ENCODE measurements at places on chromosomes 4 and X. TPM values are rescaled to one million over a fixed set of nuclear protein-coding genes. Genes with fewer than 3 reads are reported as not detected.

The DAPP1 gene
- 8.9 TPM for total RNA-seq

The SYTL4 gene
- 16.4 TPM for total RNA-seq

The MAGEB17 gene
- total RNA-seq, result not detected

The AFF1 gene
- total RNA-seq, result 103 TPM

The NKX3-2 gene
- not detected for total RNA-seq

The F9 gene
- not detected for total RNA-seq

The APELA gene
- not detected for total RNA-seq

The ZNF157 gene
- total RNA-seq, result 0.23 TPM

The VCX2 gene
- total RNA-seq, result not detected

The NLGN3 gene
- total RNA-seq, result 0.69 TPM

GRCh38 chr4:182449186-182449929 lies 206.2 kb downstream of the TENM3 start:
- H3K4me3 ChIP-seq, result peak overlapping the region; percentile 47
- H3K27me3 ChIP-seq, result peaks cover 74% of the 10 kb centered on the region
- no peaks in the 10 kb centered on the region for H3K36me3 ChIP-seq

- H3K27ac ChIP-seq, result no peak overlapping the region
- no peaks in the 10 kb centered on the region for H3K36me3 ChIP-seq
- no peak for DNase-seq
- H3K4me3 ChIP-seq, result no peak overlapping the region
- no peaks in the 10 kb centered on the region for H3K27me3 ChIP-seq
These were observed 105.6 kb upstream of the PGRMC2 start for GRCh38 chr4:128393101-128393704.

GRCh38 chr4:147865926-147866325 lies 134.0 kb downstream of the ARHGAP10 start:
- H3K4me1 ChIP-seq, result no peaks in the 10 kb centered on the region
- no peak for DNase-seq
- H3K4me3 ChIP-seq, result no peak overlapping the region
- no peak overlapping the region for H3K27ac ChIP-seq
- H3K27me3 ChIP-seq, result no peaks in the 10 kb centered on the region

DNA sequence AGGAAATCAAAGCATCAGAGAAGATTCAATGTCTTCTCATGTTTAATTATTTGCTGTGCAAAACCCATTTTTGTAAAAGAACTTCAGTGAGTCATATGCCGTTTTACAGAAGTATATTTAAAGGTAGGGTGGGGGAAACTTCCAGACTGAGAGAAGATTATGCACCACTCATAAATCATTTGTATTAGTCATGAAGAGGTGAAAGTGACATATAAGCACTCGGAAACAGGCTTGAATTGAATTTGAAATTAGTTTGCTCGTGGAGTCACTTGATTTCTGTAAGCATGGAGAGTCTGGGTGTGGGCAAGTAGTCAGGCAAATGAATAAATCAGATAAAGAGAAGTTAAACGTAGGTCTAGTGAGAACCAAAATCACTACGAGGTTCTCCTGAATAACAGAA lies 335.1 kb downstream of the ANK2 start:
- no peak overlapping the region for H3K27ac ChIP-seq
- no peak for DNase-seq
- H3K4me3 ChIP-seq, result no peak overlapping the region
- no peaks in the 10 kb centered on the region for H3K36me3 ChIP-seq
- H3K4me1 ChIP-seq, result peaks cover 18% of the 10 kb centered on the region
- H3K27me3 ChIP-seq, result no peaks in the 10 kb centered on the region

GRCh38 chr4:1082215-1083182 lies 30.9 kb downstream of the RNF212 start:
- no peak overlapping the region for H3K4me3 ChIP-seq
- peak; percentile 88 for DNase-seq
- H3K27ac ChIP-seq, result peak overlapping the region; percentile 14
- peaks cover 9% of the 10 kb centered on the region for H3K4me1 ChIP-seq
- no peaks in the 10 kb centered on the region for H3K36me3 ChIP-seq

DNA sequence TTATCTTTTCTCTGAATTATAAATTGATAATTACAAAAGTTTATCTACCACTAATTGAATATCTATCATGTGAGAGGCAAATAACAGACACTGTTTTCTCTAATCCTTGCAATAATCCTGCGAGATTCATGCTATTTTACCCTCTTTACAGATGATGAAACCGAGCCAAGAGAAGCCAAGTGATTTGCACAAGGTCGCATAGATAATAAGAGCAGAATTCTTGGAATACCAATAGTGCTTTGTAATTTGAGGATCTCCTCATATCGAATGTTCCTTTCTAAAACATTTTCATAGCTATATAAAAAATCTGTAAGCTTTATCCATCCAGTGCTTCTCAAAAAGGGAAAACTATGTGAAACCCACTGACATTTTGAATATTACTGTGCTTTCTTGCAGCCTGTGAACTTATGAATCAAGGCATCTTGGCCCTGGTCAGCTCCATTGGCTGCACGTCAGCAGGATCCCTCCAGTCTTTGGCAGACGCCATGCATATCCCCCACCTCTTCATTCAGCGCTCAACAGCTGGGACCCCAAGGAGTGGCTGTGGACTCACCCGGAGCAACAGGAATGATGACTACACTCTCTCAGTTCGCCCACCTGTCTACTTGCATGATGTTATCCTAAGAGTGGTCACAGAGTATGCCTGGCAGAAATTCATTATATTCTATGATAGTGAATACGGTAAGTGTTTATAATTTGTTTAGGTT lies 743.8 kb upstream of the ATOH1 start:
- DNase-seq, result no peak
- no peaks in the 10 kb centered on the region for H3K27me3 ChIP-seq
- no peak overlapping the region for H3K4me3 ChIP-seq
- no peak overlapping the region for H3K27ac ChIP-seq

DNA sequence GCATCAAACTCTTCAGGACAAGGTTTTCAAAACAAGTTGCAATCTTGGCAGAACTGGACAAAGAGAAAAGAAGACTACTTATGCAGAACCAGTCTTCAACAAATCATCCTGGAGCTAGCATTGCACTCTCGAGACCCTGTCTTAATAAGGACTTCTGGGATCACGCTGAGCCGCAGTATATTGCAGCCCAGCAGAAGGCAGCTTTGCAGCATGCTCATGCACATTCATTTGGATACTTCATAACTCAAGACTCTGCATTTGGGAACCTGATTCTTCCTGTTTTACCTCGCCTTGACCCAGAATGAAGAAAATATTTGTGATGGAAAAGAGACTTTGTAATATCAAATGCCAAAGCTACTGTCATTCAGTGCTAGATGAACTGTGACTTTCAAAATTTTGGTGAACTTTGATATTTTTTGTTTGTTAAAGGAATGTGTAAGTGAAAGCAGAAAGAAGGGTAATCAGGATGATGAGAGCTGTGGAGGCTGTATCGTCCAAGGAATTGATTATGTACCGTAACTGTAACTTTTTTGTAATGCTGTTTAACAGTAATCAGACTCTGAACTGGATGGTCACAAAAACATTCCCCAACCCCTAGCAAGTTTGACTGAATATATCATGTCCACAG lies 27.2 kb downstream of the HSPA4L start:
- H3K27me3 ChIP-seq, result no peaks in the 10 kb centered on the region
- H3K36me3 ChIP-seq, result no peaks in the 10 kb centered on the region
- no peak overlapping the region for H3K4me3 ChIP-seq
- no peaks in the 10 kb centered on the region for H3K4me1 ChIP-seq
- DNase-seq, result no peak

- H3K4me3 ChIP-seq, result no peak overlapping the region
- no peak for DNase-seq
These were observed 495.2 kb downstream of the PDGFC start for GRCh38 chr4:156476359-156476758.

DNA sequence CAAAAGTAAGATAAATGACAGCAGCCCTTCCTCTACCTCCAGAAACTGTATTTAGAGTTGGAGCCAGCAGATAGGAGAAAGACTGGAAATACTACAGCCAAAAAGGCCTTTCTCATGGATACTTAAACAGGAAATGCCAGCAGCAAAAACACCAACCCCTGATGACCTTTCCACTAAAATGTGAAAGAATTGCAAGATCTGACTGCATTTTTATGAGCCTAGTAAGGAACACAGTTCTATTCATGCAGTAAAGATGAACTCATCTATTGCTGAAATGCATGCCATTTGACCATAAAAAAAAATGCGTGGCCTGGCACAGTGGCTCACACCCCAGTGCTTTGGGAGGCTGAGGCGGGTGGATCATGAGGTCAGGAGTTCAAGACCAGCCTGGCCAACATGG lies 19.9 kb downstream of the ABCG2 start:
- H3K27ac ChIP-seq, result no peak overlapping the region
- H3K4me3 ChIP-seq, result no peak overlapping the region
- H3K4me1 ChIP-seq, result no peaks in the 10 kb centered on the region
- H3K36me3 ChIP-seq, result no peaks in the 10 kb centered on the region
- DNase-seq, result no peak
- H3K27me3 ChIP-seq, result no peaks in the 10 kb centered on the region

GRCh38 chr4:121736735-121737351 lies 28.1 kb downstream of the SMIM43 start:
- no peak overlapping the region for H3K4me3 ChIP-seq
- H3K4me1 ChIP-seq, result peaks cover 7% of the 10 kb centered on the region
- DNase-seq, result no peak
- H3K27me3 ChIP-seq, result no peaks in the 10 kb centered on the region

DNA sequence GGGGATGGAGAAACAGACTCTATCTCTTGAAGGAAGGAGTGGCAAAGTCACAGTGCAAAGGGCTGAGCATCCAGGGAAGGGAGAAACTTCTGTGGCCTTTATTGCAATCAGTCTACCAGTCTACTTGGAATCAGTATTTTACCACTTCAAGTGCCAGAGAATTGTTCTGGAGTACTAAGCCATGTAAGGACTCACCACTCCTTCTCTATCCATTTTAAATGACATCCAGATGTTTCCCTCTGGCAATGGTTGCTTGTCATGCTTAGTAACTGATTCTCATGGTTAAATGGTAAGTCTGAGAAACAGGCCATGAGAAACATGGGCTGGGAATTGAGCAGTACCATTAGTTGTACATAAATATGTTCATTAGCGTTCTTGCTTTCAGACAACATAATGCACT lies 21.1 kb upstream of the SMIM10 start:
- H3K27me3 ChIP-seq, result no peaks in the 10 kb centered on the region
- DNase-seq, result no peak
- no peak overlapping the region for H3K4me3 ChIP-seq
- H3K4me1 ChIP-seq, result no peaks in the 10 kb centered on the region

- peak; percentile 58 for DNase-seq
- peaks cover 3% of the 10 kb centered on the region for H3K4me1 ChIP-seq
- no peak overlapping the region for H3K4me3 ChIP-seq
- no peaks in the 10 kb centered on the region for H3K27me3 ChIP-seq
- H3K36me3 ChIP-seq, result no peaks in the 10 kb centered on the region
These were observed 11.3 kb upstream of the KIAA0232 start for GRCh38 chr4:6771229-6771671.

GRCh38 chr4:158490629-158491028 lies 31.1 kb upstream of the RXFP1 start:
- no peak overlapping the region for H3K27ac ChIP-seq
- no peaks in the 10 kb centered on the region for H3K36me3 ChIP-seq
- no peaks in the 10 kb centered on the region for H3K27me3 ChIP-seq
- no peak overlapping the region for H3K4me3 ChIP-seq

DNA sequence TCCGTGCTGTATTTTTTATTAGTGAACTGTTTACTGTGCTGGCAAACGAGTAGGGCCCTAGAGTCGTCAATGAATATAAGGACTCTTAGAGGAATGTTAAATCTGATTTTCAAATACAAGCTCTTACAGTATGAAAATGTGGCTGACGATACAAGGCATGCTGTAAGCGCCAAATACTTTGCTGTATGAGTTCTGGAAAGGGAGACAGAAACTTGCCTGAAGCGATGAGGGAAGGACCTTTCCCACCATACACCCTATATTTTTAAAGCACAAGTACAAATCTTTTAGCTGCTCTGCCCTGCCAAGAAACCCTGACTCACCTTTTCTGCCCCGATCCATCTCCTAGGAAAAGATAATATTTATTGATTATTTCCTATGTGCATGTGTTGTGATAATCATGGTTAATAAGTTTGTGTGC lies 15.7 kb upstream of the RUFY3 start:
- DNase-seq, result no peak
- H3K27ac ChIP-seq, result peak overlapping the region; percentile 93
- no peaks in the 10 kb centered on the region for H3K27me3 ChIP-seq
- H3K36me3 ChIP-seq, result no peaks in the 10 kb centered on the region
- peaks cover 19% of the 10 kb centered on the region for H3K4me1 ChIP-seq
- H3K4me3 ChIP-seq, result peak overlapping the region; percentile 89

- H3K4me3 ChIP-seq, result no peak overlapping the region
- DNase-seq, result no peak
- no peaks in the 10 kb centered on the region for H3K27me3 ChIP-seq
These were observed 24.2 kb upstream of the AMELX start for GRCh38 chrX:11269006-11269405.

DNA sequence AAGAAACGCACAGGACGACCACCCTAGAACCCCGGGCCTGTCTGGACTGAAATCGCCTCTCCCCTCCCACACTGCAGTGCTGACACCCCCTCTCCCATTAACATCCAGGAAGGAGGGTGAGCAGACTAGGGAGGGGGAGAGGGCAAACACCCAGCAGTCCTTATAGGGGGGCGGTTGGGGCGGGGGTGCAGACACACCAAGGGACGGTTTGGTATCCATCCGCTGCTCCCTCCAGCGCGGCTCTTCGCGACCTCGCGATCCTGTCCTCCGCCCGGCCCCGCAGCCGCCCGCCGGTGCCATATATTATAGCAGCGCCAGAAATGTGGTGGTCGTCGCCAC lies 411 bp upstream of the GPRASP1 start:
- peak overlapping the region; percentile 57 for H3K4me3 ChIP-seq
- H3K4me1 ChIP-seq, result no peaks in the 10 kb centered on the region
- H3K36me3 ChIP-seq, result no peaks in the 10 kb centered on the region
- DNase-seq, result no peak
- no peaks in the 10 kb centered on the region for H3K27me3 ChIP-seq
- H3K27ac ChIP-seq, result no peak overlapping the region

GRCh38 chr4:37392521-37393255 lies 148.1 kb downstream of the NWD2 start:
- DNase-seq, result no peak
- no peak overlapping the region for H3K27ac ChIP-seq
- H3K4me1 ChIP-seq, result no peaks in the 10 kb centered on the region
- H3K4me3 ChIP-seq, result no peak overlapping the region

GRCh38 chr4:72313121-72313520 lies 255.9 kb downstream of the ADAMTS3 start:
- peaks cover 8% of the 10 kb centered on the region for H3K4me1 ChIP-seq
- no peak for DNase-seq
- no peak overlapping the region for H3K27ac ChIP-seq
- no peak overlapping the region for H3K4me3 ChIP-seq

DNA sequence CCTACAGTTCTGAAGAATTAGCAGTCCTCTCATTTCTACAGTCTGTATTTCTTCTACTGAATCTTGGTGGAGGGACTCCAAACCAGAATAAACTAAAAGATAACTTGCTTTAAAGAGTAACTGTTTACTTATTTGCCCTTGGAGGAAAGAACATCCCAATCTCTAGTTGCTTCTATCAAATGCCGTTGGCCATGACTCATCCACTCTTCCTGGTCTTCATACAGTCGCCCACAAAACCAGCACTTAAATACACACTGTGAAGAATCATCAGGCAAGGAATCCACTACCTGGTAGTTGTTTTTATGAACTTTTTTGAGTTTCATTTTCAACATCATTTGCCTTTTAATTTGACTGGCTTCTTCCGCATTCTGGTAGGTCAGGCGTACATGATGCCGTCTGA lies 14.2 kb downstream of the ZNF518B start:
- no peak for DNase-seq
- H3K36me3 ChIP-seq, result peaks cover 13% of the 10 kb centered on the region
- H3K27me3 ChIP-seq, result no peaks in the 10 kb centered on the region
- no peak overlapping the region for H3K4me3 ChIP-seq
